OCI-LY7 (cell line): ENCODE measurements at places on chromosomes 2 and 18.

DNA sequence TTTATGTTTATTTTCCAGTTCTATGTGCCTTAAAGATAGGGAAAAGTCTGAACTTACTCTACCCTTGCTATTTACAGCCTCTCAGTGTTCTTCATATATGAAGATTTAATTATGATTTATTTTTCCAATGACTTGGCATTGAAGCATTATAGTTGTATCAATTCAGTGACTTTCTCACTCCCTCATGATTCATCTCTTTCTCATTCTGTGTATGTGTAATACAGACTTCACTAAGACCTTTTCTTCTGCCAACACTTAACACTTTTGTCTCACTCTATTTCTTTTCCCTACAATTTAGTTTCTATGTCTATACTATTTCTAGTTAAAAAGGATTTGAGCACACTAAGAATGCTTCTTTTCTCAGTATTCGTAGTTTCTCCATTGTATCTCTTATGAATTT, 1470.3 kb upstream of the ACVR2A start:
- DNase-seq, result no peak

GRCh38 chr18:78090584-78090983, 840.9 kb downstream of the GALR1 start:
- DNase-seq, result no peak

DNA sequence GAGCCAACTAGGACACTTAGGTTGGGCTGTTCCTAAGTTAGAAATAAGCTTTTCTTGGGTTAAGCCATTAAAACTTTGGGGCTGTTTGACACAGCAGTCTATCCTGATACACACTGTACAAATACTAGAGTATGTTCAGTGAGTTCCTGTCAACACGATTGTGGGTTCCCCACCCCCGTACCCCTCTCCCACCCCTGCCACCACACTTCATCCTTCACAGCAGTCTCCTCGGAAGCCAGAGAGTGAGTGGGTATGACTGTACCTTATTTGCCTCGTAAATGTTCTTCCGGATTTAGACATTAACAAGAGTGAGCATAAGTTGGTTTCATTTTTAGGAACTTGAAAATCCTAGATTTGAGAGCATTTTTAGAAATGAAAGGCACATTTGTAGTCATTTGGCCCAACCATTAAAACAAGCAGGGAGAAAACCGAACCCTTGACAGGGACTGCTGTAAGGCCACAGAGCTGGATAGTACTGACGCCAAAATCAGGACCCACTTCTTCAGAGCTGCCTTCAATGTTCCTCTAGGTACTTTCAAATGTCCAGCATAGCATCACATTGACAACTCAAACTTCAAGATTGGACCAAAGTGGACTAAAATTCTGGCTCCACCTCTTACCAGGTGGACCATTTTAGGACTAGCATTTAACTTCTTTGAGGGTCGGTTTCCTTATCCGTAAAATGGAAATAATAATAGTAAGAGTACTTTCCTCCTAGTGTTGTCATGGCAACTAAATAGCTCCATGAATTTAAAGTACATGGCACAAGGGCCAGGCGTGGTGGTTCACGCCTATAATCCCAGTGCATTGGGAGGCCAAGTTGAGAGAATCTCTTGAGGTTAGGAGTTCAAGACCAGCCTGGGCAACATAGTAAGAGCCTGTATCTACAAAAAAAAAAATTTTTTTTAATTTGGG, 166.3 kb upstream of the SERTAD2 start:
- peak; percentile 51 for DNase-seq

DNA sequence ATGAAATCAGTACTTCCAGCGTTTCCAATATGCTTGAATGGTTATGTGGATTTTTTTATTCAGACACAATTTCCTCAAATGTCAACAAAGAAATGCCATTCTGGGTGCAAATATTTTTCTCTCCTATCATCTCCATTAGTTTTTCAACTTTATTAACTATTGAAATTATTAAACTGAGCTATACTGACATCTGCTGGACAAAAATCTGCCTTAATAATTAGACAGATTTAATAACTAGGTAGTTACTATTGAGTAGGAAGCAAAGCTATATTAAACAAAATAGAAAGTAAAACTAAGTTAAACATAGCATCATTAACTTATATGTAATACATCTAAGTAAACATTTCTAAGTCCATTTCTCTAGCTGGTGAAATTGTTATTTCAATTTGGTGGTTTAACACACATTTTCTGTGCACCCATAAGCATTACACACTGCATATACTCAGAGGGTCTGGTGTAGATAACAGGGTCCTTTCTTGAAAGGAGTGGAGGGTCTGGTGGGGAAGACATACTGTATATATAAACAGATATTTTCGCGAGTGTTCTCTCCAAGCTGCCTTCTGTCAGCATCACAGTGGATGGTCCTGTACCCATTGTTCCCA, 77.0 kb downstream of the LANCL1 start:
- peak; percentile 14 for DNase-seq

DNA sequence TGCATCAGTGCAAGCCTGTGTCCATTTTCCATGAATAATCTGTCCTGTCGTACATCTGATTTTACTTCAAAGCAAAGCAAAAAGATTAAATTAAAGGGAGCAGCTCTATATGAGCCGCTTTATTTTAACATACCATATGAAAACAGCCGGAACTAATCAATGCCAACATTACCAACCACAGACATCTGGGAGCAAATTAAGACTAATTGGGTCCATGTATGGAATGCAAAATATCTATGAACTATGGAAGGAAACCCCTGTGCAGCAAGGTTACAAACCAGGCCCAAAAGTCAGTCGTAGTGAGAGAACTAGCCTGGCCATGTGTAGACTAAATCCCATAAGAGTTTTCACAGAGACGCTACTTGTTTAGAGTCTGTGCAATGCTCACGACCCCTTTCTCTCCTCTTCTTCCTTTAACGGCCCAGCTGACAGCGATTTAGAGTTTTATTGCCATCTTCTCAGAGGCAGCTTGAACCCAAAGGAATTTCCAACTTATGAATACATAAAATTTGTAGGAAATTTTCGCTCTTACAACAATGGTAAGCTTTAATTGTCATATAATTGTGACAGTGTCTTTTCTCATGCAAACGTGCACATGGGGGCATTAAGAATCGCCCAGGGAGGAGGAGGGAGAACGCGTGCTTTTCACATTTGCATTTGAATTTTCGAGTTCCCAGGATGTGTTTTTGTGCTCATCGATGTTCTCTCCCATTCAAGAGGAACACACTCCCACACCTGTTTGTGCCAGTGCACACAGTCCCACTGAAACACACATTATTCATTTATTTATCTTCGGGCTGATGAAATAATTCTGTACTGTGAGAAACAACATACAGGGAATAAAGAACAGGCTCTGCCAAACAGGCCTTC, 52.9 kb upstream of the RPL31 start:
- no peak for DNase-seq

GRCh38 chr18:49682173-49682802, 120.4 kb downstream of the LIPG start:
- DNase-seq, result no peak

- no peak for DNase-seq
These were observed 359.6 kb upstream of the MC4R start for GRCh38 chr18:60732143-60732542.

GRCh38 chr18:79664525-79665125, 15.0 kb upstream of the CTDP1 start:
- DNase-seq, result no peak

GRCh38 chr2:3956892-3957291, 253.5 kb downstream of the DCDC2C start:
- no peak for DNase-seq
